ENCODE measurements at places on chromosomes 7 and 10.
A peak's percentile ranks its signal among the peaks of the same experiment; 100 is the strongest.

GRCh38 chr10:95327367-95327766 is 36.6 kb upstream of the PDLIM1 start:
- DNase-seq = no peak

DNA sequence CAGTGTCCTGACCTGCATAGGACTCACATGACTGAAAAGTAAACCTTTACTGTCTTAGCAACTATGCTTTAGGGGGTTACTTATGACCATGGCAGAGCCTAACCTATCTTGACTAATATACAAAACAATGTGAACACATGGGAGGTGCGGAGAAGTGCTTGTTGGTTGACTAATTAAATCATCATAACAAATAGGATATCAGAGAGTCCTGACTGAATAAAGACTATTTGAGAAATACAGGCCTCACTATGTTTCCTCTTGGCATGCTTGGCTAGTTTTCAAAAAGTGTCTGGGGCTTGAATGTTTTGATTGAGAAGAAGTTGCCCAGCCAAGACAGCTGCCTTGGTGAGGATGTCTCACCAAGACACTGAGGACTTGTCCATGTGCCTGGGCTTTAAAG is 104.4 kb upstream of the PHYHIPL start:
- no peak for DNase-seq

- DNase-seq = no peak
These were observed 123.5 kb upstream of the SHH start for GRCh38 chr7:155935726-155936125.

DNA sequence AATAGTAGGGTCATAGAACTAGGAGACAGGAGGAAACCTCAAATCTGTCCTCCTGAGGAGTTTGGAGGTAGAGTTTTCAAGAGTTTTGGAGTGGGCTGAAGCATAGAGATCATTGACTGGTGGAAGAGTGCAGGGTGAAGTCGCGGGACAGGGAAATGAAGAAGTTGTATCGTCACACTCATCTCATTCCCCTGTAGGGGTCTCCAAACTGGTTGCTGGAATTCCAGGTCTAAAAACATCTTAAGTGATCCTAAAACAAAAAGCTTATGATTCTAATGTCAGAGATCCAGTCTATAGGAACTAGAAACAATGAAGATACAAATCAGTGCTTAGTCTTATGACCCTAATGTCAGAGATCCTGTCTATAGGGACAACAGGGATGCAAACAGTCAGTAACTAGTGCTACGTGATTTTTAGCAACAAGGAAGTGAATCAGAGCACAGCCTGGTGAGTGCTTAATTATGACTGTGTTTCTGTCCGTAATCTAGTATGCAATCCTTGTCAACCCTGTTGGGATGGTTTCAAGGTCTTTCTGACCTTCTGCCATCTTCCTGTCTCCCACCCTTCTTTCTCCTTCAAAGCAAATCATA is 139.4 kb downstream of the SKIDA1 start:
- DNase-seq = peak; percentile 35

DNA sequence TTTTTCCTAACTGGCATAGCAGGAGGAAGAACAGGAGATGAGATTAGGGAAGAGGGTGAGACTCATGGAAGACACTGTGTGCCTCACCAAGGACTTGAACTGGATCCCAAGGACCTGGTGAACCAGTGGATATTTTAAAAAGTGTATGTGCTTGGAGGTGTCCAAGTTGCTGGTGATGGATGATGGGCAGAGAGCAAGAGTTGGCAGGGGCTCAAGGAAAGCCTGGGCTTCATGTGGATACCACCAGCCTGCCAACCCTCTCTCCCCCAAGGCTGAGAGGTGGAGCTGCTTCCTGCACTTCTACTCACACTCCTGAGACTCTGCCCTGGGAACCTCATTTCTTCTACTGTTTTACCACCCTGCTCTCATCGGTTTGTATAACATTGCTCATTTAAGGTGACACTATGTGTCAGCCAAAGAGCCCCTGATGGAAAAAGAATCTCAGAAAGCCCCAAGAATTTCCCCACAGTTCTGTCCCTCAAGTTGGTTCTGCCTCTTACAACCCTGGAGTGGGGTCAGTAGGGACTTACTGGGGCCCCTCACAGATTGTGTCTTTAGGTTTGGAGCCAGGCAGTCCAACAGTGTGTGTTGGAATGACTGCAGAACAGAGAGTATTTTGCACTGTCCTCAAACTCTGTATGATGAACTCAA is 56.2 kb upstream of the PDCD4 start:
- DNase-seq = no peak

- DNase-seq = no peak
These were observed 136.0 kb downstream of the KIF20B start for GRCh38 chr10:89837165-89838043.

All from mesendoderm (in vitro differentiated cells).